ENCODE measurements at places on chromosomes 7 and 10.

DNA sequence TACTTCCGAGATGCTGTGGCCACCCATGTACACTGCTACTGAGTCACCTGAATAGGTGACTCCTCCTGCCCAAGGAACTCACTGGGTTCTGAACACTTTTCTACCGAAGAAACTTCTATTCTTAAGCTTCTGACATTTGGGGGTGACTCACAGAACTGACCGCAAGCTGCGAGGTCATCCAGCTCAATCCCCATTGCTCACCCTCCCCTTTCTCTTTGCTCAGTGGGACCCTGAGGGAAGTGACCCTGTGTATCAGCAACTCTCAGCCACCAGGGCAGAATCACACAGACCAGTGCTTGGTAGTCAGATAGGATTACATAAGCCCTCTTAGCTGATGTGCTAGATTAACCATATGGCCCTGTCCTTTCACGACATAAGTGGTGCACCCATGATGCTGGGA is 46.3 kb downstream of the INSYN2A start:
- DNase-seq = no peak

GRCh38 chr7:37709631-37710509 is 26.3 kb downstream of the GPR141 start:
- no peak for DNase-seq

GRCh38 chr7:142626420-142627035 is 122.7 kb upstream of the PRSS1 start:
- DNase-seq = peak; percentile 36

- DNase-seq = no peak
Observed at GRCh38 chr7:82204694-82205093, 238.9 kb downstream of the CACNA2D1 start.

- DNase-seq = peak; percentile 64
Observed at GRCh38 chr10:62614389-62615157, 189.9 kb upstream of the ADO start.

- no peak for DNase-seq
Observed at GRCh38 chr7:119320316-119320715, 952.7 kb upstream of the KCND2 start.

DNA sequence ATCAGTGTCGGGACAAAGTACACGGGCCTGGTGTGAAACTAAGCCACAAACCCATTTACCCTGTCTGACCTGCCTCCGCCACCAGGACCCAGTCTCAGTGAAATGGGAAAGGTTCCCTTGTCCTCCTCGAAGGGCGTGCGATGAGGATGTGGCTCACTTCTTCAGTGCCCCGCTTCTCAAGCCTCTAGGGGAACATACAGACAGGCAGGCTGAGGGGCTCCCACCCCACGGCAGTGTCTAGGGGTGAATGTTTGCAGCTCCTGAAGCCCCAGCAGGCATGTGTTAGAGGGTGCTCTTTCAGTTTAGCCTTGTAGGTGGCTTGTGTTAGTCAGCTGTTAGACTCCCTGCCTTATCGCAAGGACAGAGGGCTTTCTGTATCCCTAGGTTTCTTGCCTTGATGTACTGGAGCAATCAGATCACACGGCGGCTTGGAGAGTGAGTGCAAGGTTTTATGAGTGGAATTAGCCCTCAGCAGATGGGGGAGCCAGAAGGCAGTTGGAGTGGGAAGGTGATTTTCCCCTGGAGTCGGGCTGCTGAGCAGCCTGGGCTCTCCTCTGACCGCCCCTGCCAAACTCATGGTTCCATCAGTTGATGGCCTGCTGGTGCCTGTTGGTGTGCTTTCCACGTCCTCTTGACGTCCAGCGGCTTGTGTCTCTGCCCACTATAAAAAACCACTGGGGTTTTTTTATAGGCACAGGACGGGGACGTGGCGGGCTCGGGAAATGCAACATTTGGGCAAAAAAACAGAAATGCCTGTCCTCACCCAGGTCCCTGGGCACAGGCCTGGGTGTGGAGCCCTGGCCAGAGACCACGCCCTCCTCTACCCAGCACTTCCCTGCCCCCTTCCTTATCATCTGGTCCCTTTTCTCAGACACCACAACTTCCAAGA is 759 bp downstream of the NUDT1 start:
- no peak for DNase-seq

- DNase-seq = no peak
Observed at GRCh38 chr7:148524479-148525224, 65.9 kb upstream of the C7orf33 start.

DNA sequence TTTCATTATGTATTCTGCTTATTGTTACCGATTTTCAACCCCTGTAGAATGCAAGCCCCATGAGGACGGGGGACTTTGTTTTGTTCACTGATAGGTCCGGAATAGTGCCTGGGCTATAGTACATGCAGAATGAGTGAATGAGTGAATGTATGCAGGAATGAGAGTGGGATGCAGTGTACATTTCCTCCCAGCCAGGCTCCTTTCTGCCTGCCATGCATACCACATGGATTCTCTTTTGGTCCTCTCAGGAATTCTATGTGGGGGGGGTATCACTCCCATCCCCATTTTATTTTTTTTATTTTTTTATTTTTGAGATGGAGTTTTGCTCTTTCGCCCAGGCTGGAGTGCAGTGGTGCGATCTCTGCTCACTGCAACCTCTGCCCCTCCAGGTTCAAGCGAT is 16.7 kb downstream of the TRIM56 start:
- DNase-seq = no peak

- DNase-seq = no peak
Observed at GRCh38 chr10:128083191-128083895, 42.9 kb downstream of the MKI67 start.

DNA sequence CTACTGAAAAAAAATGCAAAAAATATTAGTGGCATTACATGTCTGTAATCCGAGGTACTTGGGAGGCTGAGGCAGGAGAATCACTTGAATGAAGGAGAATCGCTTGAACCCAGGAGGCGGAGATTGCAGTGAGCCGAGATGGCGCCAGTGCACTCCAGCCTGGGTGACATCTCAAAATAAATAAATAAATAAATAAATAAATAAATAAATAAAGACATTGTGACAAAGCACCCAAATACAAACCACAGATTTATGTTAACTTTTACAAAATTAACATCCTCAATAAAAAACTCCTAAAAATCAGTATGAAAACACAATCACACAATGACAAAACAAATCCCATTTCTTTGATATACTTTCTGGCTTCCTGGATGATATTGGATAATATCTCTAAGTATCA is 808.3 kb downstream of the REEP3 start:
- no peak for DNase-seq

DNA sequence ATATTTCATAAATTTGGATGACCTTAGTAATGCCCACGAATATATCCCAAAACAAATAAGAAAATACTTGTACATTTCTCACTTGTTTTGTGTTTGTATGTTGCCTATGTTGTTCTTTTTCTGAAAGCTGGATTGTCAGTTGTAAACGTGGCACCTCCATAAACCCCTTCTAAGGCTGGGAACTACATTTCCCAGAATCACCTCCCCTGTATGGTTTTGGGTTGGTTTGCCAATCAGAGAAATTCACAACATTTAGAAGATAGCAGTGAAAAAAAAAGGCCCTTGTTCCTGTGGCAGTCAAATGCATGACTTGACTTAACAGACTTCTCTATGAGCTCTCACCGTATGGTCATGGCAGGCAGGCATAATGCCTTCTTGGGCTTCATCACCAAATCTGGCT is 676.3 kb upstream of the STEAP1 start:
- no peak for DNase-seq

GRCh38 chr7:155219947-155220769 is 77.5 kb upstream of the INSIG1 start:
- no peak for DNase-seq

GRCh38 chr7:11642276-11642675 is 189.7 kb downstream of the THSD7A start:
- DNase-seq = no peak

DNA sequence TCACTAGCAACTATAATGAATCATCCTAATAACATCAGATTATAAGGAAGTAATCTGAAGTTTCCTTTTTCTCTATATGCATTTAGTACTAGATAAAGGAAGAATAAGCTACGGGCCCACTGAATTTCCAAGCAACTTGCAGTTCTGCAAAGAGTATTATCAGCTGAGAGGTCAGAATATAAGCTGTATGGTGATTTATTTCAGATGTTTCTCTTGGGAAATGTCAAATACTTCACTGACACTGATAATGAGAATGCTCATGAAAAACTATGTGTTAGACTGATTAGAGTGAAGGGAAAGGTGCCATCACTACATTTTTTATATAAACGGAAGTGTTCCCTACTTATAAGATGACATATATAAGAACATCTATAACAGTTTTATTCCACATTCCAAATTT is 251.2 kb upstream of the HGF start:
- DNase-seq = no peak

- DNase-seq = no peak
Observed at GRCh38 chr10:117094856-117095255, 43.2 kb downstream of the VAX1 start.

DNA sequence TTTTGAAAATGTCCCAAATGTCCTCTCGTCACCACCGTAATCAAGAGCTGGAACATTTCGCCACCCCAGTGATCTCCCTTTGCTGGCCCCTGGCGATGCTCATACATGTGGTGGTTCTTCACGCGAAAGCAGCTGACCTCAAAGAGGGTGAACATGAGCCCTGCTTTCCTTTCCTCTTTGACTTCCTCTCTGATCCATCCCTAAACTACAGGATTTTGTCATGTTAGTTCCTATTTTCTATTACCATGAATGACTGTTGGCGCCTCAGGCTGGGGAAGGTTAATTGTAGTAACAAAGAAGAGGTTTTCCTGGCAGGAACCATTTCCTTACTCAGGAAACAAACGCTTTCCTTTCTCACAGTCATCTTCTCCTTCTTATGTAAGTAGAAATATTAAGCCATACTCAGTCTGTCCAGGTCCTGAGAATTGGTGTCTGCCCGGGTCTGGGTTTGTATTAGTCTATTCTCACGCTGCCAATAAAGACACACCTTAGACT is 114.5 kb downstream of the INSYN2A start:
- DNase-seq = no peak

GRCh38 chr7:46886669-46887374 is 695.1 kb downstream of the TNS3 start:
- no peak for DNase-seq

DNA sequence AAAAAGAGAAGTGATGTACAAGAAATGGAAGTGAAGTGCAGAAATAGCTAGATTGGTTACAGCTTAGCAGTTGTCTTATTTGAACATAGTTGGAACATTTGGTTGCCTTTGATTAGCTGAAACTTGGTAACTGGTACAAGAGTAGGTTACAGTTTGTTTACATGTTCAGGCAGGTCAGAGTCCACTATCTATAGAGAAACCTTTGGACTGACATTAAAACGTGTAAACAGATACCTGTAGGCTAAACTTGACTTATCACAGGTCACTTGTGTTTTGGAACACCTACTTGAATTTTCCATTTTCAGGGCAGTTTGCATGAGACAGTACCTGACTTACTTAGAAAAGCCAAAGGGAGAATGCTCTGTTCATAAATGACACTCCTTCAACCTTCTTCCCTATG is 28.5 kb upstream of the CYP2C8 start:
- no peak for DNase-seq

DNA sequence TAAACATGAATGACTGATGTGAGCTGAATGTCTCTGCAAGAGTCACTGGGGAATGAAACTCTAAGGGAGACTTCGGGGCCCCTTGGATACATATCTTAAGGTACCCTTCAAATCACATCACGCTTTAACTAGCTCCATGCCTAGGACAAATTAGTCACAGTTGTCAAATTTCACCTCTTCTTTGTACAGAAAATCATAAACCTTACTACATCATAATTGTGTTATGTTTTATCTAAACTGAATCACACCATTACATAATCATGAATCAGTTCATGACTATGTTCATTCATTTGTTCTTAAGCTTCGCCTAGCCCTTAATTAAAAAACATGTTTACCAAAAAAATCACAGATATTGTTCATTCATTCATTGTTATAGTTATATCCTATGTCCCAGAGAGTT is 2.1 kb upstream of the SLC13A1 start:
- DNase-seq = no peak

DNA sequence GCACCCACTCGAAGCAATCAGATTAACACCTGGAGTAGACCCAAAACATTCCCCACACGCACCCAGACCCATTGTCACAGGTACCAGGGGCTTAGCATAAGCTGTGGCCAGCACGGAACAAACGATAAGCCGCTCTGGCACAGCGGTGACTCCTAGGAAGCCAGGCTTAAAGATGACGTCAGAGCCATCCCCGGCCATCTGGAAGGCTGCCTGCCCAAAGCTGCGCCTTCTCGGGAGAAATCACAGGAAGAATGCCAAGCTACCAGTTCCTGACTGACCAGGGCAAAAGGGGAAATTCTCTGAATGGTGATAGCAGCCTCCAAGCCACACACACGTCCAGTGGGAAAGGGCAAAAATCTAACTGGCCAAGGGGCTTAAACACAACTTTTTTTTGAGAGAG is 13.0 kb upstream of the WIPI2 start:
- DNase-seq = peak; percentile 10

DNA sequence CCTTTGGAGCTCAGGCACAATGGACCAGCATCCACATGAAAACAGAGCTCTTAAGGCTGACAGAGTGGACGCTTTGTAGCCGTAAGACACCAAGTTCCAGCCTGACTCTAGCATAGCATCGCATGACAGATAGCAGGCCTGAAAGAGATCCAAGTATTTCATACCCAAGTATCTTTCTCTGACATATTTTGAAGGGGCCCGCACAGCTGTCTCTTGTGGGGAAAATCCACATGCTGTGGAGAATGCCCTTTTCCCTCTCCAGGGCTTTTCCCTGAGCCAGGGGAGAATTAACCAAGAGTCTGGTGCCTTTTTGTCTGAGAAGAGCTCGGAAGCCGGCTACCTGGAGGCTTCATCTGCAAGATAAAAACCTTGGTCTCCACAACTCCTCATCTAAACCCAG is 51.0 kb downstream of the CFAP46 start:
- DNase-seq = no peak

GRCh38 chr7:114759347-114760062 is 162.4 kb upstream of the MDFIC start:
- DNase-seq = no peak

DNA sequence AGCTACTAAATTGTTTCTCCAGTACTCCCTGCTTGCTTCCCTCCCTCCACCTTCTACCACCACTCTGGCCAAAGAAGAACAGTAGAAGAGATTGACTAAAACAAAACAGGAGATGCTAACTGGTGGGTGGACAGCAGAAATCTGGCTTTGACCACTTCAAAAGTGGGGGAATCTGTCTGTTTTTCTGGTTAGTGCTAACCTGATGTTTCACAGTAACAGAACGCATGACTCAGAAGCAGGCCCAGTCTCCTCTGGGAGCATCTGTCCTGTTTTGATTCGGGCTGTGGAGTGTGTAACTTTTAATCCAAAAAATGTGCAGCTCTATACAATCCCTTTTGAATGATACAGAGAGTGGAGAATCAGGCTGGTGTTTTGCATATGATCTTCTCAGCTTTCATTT is 32.7 kb upstream of the ZNF438 start:
- no peak for DNase-seq

DNA sequence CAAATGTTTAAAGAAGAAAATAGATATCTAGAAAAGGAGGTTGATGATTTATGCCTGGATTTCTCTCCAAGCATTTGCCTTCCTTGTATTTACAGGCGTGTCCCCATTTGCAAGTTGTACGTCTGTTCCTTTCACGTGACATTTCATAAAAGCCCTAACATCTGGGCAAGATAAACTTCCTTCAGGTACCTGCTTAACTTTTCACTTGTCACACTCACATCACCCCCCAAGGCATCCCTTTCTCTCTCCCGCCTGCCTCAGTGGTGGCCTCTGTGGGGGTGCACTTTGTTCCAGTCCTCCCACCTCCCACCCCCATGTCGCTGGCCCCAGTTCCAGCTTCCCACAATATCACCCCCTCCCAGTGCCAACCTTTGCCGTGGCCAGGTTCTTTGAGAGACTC is 6.7 kb downstream of the TWIST1 start:
- no peak for DNase-seq

GRCh38 chr7:26143298-26144048 is 8.5 kb upstream of the NFE2L3 start:
- DNase-seq = no peak
